D721Med (cell line): ENCODE measurements at places on chromosomes 6 and 20.

DNA sequence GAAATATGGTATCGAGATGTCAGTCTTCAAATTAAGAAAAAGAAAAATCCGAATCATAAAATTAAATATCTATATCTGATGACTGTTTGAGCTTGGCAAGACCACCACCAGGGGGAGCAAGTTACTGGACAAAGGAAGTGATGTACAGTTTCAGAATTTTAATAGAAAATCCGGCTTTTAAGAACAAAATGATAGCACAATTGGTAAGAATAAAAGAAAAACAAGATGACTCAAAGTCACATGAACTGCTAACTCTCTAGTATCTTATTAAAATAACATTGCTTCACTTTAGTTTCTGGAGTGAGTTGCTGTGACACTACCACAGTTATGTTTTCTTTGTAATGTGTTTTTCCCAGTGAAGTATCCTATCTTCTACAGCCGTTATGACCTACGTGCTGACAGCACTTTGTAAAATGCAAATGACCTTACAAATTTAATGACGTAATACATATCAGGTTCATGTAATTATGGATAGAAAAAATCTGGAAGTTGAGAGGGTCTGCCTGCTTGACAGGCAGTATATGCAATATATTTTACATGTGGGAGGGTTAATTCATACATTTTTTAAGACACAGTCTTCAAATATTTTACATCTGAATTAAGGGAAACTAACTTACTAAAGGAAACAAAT, 405.3 kb upstream of the HS3ST5 start:
- DNase-seq, result no peak

GRCh38 chr6:143546599-143546998, 35.1 kb upstream of the FUCA2 start:
- DNase-seq, result no peak

DNA sequence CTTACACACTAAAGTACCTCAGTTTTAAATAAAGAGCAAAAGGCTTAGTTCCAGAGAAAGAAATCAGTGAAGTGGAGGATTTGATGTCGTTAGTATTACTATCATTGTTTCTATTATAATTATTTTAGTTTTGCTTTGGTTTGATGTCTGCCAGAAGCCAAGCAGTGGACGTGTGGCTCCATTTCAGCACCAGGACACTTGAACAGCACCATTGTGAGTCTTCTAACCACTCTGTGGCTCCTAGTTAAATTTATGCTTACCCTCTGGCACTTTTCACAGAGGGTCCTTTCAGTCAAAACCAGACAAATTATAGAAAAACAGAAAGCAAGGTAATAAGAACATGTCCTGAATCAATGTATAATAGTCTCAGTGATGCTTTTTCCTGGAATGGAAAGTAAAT, 3.4 kb downstream of the COL9A1 start:
- DNase-seq, result no peak

- no peak for DNase-seq
Observed at GRCh38 chr6:124490122-124490521, 472.1 kb upstream of the RNF217 start.

DNA sequence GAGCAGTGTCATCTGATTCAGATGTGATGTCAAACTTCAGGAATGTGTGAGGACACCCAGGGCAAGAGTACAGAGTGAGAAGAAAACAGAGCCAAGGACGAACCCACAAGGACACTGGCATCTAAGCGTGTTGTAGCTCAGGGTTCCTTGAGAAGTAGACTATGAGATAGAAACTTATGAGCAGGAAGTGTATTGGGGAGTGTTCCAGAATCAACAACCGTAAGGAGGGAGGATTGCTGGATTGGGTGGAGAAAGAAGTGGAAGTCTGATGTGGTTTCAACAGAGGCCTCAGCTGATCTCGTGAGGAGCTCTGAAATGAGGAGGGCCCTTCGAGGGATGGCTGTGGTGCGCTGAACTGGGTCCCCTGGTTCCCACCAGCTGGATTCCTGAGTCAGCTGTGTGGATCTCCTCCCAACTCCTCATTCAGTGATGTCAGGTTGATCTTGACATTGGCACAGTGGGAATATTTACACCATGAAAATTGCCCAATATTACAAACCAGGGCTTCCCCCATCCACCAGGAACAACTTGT, 25.7 kb upstream of the IGF2R start:
- DNase-seq, result no peak

DNA sequence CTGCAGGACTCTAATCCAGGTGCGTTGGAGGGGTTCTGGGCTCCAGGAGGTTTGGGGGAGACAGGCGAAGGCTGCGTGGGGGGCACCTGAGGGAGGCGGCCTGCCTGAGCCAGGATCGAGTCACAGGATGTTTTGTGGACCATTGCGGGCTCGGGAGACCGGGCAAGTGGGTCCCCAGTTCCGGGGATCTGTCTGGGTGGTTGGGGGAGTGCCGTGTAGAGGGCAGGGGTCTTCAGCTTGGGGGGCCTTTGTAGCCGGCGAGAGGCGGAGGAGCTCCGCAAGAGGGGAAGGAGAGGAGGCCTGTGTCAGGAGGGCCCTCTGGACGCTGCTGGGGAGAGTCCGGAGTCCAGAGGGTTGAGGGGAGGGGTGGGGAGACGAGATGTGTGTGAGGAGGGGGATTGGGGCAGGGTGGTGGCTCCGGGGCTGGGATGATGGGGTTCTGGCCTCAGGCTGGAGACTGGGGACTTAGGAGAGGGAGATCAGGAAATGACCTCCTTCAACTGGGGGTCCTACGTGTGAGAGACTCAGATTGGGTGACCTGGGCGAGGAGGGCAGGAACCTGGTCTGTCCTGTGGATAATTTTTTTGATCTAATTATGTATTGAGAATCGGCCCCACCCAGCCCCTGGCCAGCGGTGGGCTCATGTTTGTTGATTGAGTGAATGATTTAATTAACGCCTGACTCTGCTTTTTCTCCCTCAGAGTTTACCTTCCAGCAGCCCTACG, 505 bp downstream of the SNAI1 start:
- DNase-seq, result no peak

DNA sequence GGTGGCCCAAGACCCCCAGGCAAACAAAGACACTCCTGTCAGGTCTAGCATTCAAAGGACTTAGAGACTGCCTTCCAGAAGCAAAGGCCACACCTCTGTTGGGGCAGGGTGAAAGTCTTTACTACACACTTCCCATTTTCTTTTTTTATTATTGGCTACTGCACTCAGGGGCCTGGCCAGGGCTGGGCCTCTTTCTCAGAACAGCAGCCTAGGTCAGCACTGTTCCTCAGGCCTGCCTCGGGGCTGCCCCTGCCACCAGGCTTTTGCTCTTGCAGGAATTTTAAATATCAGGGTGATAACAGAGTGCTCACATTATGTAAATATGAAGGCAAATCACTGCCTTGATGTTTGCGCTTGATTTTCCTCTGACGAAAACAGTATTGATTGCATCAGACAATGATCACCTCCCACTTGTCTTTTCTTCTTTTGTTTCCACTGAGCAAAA, 18.5 kb downstream of the GSTA4 start:
- DNase-seq, result no peak

DNA sequence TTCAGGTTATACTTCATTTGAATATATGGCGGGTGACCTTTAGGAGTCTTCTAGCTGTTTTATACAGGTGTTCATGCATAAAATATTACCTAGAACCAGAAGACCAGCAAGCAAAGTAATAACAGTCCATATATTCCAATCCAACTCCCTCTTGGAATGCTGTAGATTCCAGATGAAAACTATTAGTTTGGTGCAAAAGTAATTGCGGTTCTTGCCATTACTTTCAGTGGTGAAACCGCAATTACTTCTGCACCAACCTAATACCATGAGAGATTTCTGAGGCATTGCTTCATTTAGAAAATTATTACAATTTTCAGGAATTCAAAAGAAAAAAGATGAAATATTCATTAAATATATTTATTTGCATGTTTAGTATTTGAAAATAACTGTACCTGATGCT, 62.6 kb downstream of the FAM83B start:
- DNase-seq, result no peak

DNA sequence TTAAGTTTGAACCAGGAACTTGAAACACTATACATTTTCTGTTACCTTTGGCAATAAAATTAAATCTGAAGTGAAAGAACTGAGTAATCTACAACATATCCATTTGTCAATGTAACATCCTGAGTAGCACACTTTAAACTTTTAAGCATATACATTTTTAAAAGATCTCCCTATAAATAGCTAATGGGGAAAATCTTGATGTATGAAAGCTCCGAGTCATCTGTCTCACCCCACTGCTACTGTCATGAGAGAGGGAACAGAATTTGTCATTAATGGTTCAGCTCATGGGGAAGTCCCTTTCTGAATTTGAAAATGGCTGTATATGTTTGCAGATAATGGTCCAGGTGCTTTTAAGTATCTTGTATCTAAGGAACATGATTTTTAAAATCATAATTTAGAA, 55.2 kb upstream of the NOX3 start:
- DNase-seq, result no peak

DNA sequence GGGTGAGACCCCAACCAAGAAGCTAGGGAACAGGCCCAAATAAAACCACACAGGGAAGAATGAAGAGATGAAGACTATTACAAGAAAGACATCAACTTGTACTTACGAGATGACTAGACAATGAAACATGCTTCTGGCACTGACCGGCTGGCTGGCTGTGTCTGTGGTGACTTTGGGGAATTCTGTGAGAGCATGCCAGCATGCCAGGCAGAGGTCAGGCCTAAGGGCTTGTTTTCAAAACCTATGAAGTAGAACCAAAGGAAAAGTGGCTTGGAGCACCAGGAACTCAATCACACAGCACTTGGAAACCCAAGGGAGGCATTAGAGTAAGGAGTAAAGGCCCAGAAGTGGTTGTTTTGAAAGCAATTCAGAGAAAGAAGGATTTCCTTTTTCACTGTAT, 28.4 kb upstream of the GSTA3 start:
- no peak for DNase-seq

GRCh38 chr20:13008761-13009681, at the start of gene SPTLC3:
Gene SPTLC3, plus strand, starts transcription at chr20:13008972. Its CDS starts 296 bp downstream, at chr20:13009268.
- no peak for DNase-seq

GRCh38 chr6:44477293-44477894, 89.9 kb downstream of the CDC5L start:
- DNase-seq, result no peak

GRCh38 chr20:43189554-43190331, at the start of gene PTPRT:
Gene PTPRT, minus strand, starts transcription at chr20:43189906. Its CDS starts 173 bp downstream, at chr20:43189733.
- DNase-seq, result no peak

DNA sequence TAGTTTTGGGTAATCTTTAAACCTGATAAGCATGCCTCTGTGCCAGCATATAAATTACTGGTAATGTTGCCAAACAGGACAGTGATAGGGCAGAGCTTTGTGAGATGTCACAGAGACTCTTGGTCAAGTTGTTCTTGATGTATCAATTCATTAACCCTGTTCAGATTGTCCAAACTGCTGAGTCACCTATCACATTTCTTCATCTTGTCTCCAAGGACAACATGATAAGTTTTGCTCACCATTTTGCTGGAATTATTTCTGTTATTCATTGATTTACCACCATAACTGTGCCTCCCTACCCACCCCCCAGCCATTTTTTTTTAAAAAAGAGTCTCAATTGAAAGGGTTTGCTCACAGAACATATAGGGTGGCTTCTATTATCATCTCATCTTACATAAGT, 19.5 kb upstream of the GMNN start:
- no peak for DNase-seq

DNA sequence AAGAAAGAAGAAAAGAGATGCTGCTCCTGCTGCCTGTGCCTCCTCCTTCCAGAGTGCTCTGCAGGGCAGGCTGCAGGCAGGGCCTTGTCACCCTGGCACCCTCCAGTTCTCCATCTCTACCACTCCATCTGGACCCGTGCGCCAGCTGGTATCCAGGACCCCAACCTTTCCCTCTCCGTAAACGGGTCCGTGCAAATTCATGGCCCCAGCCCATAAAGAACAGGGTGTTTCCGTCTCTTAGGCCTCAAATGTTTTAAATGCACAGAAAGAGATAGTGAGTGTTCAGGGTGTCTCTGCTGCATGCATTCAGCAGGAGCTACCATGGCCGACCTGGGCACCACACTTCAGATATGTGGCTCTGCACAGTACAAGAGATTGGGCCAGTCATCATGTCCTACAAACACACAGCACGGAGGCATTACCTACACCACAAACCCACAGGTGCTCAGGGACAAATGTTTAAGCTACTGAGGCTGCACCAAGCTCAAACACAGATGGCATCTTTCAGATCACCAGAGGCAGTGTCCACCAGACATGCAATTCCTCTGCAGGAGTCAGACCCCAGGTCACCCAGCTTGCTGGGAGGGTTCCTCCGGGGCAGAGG, 258.1 kb downstream of the DLL1 start:
- no peak for DNase-seq

DNA sequence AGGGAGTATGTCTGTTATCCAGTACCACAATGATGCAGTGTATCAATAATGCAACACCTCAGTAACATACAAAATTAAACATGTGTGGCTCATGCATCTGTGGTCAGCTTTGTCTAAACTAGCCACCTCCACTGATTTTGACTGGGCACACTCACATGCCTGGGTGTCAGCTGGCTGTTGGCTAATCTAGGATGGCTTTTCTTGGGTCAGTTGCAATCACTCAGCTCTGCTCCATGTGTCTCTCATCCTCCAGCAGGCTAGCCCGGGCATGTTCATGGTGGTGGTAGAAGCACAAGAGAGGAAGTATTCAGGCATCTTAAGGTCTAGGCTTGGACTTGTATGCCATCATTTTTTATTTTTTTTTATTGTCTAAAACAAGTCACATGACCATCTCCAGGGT, 59.3 kb upstream of the JAG1 start:
- DNase-seq, result no peak

DNA sequence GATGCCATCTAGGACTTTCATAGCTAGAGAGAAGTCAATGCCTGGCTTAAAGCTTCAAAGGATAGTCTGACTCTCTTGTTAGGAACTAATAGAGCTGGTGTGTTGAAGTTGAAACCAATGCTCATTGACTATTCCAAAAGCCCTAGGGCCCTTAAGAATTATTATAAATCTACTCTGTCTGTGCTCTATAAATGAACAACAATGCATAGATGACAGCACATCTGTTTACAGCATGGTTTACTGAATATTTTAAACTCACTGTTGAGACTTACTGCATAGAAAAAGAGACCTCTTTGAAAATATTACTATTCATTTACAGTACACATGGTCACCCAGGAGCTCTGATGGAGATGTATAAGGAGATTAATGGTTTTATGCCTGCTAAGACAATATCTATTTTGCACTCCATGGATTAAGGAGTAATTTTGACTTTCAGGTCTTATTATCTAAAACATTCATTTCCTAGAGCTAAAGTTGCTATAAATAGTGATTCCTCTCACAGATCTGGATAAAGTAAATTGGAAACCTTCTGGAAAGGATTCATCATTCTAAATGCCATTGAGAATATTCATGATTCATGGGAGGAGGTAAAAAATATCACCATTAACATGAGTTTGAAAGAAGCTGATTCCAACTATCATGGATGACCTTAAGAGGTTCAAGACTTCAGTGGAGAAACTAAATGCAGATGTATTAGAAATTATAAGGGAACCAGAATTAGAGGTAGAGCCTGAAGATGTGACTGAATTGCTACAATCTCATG, 763.5 kb upstream of the MAP3K7 start:
- no peak for DNase-seq

- no peak for DNase-seq
Observed at GRCh38 chr6:53461696-53462095, 83.2 kb downstream of the GCLC start.

GRCh38 chr6:1077478-1078416, 234.2 kb upstream of the FOXQ1 start:
- no peak for DNase-seq

- DNase-seq, result no peak
Observed at GRCh38 chr6:170027647-170028043, 263.2 kb downstream of the DLL1 start.
